Endothelial cell (in vitro differentiated cells): ENCODE measurements at places on chromosomes 11 and 22.

- DNase-seq = no peak
Measured at GRCh38 chr11:126990716-126991480, 9.7 kb downstream of the KIRREL3 start.

GRCh38 chr22:20648306-20648903 is 125.5 kb upstream of the SERPIND1 start:
- no peak for DNase-seq

DNA sequence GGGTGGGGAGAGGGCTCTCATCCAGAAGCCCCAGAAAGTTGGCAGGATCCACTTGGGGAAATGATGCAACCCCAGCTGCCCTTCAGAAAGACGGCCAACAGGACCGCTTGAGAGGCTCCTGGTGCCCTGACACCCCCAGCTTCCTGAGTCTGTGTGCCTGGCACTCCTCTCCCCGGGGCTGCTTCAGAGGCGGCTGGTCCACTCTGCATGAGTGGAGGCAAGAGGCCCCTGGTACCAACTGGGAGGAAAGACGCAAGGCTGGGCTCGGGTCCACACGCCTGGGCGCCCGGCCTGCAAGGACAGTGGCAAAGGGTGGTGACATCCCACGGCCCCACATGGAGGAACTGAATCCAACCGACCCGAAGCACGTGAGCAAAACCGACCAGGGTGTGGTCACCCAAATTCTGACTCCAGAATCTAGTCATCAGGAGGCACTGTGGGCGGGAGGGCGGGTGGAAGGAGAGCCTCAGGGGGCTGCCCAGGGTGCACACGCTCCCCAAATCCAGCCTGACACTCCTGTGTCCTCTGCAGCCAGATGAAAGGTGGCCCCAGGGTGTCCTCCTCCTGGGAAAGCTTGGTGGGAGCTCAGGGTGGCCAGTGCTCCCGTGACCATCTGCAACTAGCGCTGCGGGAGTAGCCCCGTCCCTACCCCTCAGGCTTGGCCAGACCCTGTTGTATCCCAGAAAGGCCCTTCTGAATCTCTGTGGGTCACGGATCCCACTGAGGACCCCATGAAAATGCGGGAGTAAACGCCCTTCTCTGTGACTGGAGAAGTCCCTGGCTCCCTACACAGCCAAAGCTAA is 3.7 kb downstream of the RNH1 start:
- DNase-seq = no peak

GRCh38 chr11:36367806-36368680 is 72.0 kb downstream of the PRR5L start:
- DNase-seq = no peak

DNA sequence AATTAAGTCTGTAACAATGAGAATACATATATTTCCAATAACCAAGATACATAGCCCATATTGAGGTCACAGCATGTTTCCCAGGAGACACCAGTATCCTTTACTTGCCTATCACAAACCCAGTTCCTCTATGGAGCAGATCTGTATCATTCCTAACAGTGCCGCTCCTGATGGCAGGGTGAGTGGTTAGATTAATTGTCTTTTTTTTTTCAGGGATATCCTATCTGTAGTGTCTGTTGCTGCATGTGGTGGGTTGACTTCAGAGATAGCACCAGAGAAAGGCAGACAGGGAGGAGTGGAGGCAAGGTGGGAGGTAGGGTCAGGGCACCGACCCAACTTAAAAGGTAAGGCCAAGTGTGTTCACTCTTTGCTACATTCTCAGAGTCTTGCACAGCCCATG is 2.8 kb downstream of the MTNR1B start:
- DNase-seq = no peak

- no peak for DNase-seq
Measured at GRCh38 chr11:27410272-27410671, 47.3 kb upstream of the CCDC34 start.

DNA sequence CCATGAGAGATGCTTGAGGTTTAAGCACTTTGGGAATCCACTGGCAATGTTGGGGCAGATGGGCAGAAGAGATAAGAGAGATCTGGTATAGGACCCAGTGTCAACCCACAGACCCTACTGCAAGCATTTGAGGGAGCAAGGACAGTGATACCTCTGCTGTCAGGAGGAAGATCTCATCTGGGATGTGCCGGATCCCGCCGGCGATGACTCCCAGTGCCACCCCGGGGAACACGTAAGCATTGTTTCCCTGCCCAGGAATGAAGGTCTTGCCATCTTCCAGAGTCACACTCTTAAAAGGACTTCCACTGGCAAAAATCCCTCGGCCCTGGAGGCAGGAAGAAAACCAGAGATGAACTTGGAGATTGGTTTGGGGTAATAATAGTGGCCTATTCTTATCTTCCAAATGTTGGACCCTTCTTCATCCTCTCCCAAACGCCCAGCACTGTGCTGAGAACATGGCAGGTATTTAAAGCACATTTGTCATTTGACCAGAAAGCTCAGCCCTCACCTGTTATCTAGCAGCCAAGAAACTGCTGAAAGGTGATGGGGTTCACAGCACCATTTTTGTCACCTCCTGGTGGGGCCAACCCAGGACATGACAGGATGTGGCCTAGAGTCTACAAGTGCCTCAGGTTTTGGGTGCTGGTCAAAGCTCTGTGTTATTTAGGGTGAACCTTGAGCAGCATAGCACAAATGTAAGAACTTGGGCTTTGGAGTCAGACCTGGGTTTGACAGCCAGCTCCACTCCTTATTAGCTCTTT is 71.7 kb downstream of the CCDC81 start:
- DNase-seq = no peak

DNA sequence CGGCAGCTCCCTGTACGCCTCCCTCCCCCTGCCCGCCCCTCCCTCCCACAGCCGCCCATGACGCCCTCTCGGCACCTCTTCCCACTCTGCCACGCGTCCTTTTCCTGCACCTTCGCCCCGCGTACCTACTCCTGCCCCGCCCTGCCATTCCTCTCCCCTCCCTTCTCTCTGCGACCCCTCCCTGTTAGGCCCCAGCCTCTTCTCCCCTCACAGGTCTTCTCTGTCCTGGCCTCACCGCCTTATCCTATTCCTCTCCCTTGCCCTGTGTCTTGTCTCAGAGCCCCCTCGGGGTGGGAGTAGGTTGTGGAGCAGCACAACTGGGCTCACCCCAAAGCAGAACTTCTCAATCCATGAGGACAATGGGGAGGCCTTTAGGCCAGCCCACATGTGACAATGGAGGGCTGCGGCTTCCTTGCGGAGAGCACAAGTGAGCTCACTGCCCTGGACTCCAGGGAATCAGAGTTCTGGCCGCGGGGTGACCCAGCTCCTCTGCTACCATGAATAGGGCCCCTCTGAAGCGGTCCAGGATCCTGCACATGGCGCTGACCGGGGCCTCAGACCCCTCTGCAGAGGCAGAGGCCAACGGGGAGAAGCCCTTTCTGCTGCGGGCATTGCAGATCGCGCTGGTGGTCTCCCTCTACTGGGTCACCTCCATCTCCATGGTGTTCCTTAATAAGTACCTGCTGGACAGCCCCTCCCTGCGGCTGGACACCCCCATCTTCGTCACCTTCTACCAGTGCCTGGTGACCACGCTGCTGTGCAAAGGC is 539 bp downstream of the SLC35C1 start:
- DNase-seq = peak; percentile 45

DNA sequence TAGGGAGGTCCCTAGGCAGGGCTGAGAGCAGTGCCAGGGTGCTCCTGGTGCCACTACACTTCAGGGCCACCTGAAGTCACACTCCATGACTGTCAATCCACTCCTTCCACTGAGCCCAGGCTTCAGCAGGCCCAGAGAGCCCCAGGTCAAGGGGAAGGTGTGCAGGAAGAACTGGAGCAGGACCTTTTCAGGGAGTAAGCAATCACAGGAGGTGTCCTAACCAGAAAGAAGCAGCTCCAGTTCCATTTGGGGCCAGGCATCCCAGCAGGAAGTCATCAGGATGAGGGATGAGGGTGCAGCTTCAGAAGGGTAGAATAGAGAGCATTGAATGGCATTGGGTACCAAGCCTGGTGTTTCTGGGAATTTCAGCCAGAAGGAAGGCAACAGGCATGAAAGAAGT is 556.5 kb downstream of the INSC start:
- DNase-seq = no peak

- no peak for DNase-seq
Measured at GRCh38 chr11:64324692-64325469, 7.0 kb downstream of the PRDX5 start.

DNA sequence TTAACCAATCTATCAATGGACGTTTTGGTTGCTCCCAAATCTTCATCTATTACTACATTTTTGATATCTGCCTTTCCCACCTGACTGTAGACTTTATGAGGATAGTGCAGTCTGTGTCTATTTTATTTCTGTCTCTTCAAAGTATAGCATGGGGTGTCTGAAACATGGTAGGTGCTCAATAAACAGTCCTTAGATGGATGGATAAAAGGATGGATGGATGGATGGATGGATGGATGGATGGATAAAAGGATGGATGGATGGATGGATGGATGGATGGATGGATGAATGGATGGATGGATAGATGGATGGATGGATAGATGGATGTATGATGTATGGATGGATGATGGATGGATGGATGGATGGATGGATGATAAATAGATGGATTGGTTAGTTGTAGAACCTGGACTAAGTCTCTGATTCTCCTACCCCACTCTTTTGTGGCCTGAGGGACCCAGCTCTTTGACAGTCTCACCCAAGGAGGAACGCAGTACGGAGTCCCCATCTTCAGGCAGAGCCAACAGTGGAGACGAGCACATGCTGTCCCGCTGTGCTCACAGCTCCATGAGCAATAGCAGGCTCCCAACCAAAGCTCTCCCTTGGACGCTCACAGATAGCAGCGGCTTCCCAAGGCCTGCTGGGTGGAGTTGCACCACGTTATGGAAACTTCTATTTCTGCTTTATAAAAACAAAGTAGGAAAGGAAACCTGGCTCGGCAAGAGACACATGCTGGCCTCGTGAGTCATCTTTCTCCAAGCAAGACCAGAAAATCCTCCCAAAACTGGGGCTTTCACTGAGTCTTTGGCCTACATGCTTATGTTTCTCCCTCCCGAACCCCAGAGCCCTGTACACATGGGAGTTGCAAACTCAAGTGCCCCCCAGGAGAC is 448.0 kb downstream of the MIAT start:
- no peak for DNase-seq

- DNase-seq = no peak
Measured at GRCh38 chr11:73981051-73981805, 1.4 kb downstream of the UCP2 start.

DNA sequence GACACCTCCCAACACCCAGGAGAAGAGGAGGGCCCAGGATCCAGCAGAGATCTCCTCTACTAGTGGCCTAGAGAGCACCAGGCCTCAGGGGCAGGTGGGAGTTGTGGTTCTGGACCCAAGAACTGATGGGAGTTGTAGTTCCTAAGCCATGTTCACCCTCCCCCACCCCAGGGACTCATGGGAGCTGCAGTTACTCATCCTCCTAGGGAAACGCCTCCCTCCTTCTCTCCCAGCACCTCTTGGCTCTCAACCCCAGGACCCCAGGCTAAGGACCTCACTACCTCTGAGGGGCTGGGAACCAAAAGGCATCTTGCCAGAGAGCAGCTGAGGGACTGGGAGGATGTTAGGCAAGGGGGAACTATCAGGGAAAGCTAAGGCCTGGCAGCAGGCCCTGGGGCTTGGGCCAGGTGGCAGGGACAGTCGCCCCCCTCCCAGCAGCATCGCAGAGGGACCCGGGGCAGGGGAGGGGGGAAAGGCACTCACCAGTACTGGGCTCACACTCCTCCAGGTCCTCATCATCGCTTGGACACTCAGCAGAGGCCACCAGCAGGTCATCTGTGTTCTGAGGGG is 28.9 kb downstream of the SLC22A12 start:
- no peak for DNase-seq

GRCh38 chr11:65793144-65793581 is 6.3 kb downstream of the OVOL1 start:
- DNase-seq = no peak

DNA sequence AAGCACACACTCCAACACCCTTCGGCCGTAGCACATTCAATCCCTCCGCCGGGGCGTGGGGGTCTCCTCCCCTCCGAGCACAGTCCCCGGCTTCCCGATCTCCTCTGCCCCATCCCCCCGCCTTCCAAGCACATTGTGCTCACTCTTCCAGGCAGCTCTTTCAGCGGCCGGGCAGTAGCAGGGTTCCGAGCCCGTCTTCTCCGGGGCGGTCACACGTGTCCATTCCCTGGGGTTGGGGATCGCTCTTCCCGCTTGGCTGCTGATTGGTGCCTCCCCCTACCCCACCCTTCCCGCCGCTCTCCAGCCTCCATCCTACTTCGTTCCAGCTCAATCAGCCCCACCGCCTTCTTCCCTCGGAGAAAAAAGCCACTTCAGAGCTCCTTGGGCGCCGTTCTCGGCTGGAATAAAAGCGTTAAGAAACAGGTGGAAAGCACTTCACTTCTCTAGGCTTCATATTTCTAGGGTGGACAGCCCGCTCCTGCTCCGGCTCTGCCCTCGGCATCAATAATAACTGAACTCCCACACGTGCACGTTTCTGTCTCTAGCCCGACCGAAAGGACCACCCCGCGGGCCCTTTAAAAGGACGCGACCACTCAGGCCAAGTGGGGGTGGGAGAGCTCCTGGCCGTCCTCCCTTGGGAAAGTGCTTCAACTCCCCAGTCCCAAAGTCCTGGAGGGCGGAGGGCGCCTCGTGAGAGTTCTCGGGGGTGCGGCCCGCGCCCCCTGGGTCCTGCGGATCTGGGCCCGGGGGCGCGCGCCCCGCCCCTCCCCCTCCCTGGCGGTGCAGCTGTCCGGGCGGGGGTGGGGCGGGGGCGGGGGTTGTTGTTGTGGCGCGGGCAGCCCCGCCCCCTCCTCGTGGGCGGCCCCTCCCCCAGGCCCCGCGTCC is 464 bp upstream of the CECR2 start:
- DNase-seq = peak; percentile 74

GRCh38 chr11:43434893-43435292 is 76.2 kb downstream of the TTC17 start:
- DNase-seq = no peak

- no peak for DNase-seq
Measured at GRCh38 chr11:132751516-132752250, 780.6 kb downstream of the OPCML start.

DNA sequence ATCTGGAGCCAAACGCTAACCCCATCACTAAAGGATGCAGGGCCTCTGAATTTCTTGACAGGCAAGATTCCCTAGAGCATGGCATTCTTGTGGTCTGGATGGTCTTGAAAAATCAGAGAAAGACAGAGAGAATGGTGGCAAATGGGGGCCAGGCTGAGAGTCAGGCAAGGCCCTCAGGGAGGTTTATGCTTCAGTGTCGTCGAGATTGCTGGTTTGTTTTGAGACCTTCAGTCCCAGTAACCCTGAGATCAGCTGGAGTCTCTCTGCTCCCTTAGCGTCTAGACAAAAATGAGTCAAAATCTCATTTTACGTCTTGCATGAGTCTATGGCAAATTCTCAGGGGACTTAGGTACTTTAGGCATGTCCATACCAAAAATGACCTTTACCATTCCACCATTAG is 539.3 kb downstream of the SOX6 start:
- no peak for DNase-seq

- no peak for DNase-seq
Measured at GRCh38 chr11:83046621-83047172, 25.0 kb downstream of the RAB30 start.
